Activated T-helper 1 cell treated with anti-CD3 and anti-CD28 coated beads, Interleukin-2, amount 50 U/mL, for 16 hours (primary cell): ENCODE measurements at places on chromosomes 13 and 19.
A peak's percentile ranks its signal among the peaks of the same experiment; 100 is the strongest.

GRCh38 chr19:17488593-17489391, 18.5 kb downstream of the SLC27A1 start:
- DNase-seq = peak; percentile 41

DNA sequence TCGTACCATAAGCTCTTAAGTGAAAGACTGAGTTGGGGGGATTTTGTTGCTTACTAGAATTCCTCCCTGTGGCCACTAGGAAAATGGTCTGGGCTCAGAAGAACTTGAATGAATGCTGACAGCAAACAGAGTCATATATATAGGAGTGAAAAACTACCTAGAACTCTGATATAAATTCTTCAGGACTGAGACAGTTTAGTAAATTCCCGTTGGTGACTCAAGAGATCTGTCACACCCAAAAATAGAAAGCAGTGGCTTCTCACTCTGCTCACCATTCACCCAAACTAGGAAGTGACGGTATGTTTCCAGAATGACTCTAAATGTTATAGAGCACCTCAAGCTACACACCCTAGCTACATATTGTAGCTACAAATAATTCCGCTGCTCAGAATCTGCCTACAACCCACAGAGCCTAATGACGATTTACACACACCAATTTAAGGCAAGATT, 116.2 kb downstream of the TBC1D4 start:
- DNase-seq = no peak

DNA sequence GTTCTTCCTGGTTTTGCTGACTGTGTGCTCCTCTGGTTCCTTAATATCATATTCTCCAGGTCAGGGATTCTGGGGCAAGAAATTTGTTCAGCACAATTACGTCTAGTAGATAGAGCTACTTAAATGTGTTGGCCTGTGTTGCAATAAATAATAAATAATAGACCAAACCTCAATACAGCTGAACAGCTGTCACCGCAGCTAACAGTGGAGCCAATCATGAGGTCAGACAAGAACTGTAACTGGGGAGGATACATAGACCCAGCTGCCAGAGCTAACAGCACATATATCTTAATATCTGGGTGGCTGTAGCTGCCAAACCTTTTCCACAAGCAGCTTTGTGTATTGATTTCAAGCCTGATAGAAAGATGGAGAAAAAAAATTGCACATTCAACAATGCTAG, 1596.3 kb upstream of the PCDH20 start:
- no peak for DNase-seq

- DNase-seq = no peak
Observed at GRCh38 chr19:45322744-45323281, at the start of gene CKM. Gene CKM (minus strand): TSS chr19:45322875. CDS start chr19:45319713, 3,162 bp downstream.

DNA sequence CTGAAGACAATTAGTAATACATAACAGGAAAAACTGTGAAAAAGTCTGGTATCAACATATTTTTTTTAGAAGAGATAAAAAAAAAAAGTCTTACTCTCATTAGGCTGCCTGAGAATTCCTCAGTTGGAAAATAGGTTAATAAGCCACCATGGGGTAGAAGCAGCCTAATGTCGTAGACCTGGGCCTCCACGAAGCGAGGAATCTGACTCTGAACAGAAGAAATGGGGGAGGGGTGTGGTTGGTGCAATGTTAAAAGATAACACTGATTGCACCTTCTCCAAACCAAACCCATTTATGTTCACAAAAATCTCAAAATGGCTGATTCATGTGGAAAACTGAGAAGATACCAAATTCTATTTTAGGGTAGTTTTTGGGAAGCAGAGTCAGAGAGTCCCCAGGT, 62.4 kb downstream of the MPHOSPH8 start:
- DNase-seq = no peak

GRCh38 chr19:39352381-39353255, 10.4 kb downstream of the SAMD4B start:
- no peak for DNase-seq

DNA sequence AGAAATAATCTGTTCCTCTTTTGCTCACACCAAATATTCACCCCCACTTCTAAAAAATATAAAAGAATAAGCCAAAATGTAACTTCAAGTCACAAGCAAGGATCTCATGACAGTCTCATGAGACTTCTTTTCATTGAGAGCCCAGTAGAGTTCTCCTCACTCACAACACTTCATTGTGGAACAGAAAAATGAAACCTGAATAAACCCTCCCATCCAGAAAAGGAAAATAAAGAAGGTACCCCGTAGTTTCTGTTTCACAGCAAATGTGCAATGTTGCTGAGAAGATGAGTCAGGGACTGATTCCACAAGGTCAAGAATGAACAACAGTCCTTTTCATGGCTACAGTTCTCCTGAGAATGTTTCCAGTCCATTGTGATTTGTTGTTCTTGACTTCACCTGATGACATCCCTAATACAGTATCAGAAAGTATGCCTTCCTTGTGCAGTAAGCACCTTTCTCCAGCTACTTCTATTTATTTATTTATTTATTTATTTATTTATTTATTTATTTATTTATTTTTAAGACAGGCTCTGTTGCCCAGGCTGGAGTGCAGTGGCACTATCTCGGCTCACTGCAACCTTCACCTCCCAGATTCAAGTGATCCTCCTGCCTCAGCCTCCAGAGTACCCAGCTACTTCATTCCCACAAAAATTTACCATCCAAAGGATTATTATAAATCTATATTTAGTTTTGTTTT, 6.4 kb upstream of the ZNF841 start:
- DNase-seq = no peak

- DNase-seq = no peak
Observed at GRCh38 chr19:16915135-16915534, 26.3 kb downstream of the F2RL3 start.

DNA sequence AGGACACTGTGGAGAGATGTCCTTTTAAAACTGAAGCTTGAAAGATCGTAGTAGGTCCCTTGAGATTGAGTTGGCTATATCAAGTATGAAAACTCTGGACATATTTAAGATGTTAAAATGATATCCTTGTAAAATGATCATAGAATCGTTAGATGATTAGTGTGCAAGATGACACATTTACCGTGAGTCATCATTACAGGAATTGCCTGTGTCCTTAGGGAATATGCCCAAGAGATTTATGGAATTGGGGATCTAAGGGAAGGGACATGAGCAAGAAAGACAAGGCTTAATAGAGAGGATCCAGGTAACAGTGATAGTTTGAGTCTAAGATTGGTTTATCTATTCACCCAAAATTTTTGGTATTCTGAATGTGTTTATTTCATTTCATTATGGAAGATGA, 233.7 kb downstream of the GPC5 start:
- DNase-seq = no peak

DNA sequence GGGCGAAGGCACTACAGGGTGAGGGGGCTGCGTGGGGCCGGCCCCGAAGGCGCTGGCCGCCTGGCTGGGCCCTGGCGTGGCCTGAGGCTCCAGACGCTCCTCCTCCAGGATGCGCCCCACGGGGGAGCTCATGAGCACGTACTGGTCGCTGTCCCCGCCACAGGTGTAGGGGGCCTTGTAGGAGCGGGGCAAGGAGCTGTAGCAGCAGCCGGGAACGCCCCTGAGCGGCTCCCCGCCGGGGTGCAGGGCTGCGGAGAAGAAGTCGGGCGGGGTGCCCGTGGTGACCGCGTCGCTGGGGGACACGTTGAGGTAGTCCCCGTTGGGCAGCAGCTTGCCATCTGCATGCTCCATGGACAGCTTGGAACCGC, 3.0 kb downstream of the IRS2 start:
- DNase-seq = no peak

- no peak for DNase-seq
Observed at GRCh38 chr13:49183672-49184325, 36.3 kb upstream of the MLNR start.

DNA sequence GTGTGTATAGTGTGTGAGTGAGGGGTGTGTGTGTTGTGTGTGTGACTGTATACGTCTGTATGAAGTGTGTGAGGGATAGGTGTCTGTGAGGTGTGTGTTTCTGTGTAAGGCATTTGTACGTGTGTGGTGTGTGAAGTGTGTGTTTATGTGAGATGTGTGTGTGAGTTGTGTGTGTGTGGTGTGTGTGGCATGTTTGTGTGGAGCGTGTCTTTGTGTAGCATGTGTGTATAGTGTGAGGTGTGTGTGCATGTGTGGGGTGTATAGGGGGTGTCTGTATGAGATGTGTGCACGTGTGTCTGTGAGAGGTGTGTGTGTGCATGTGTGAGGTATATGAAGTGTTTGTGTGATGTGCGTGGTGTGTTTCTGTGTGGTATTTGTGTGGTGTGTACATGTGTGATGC, 13.2 kb upstream of the TNFRSF19 start:
- DNase-seq = no peak

DNA sequence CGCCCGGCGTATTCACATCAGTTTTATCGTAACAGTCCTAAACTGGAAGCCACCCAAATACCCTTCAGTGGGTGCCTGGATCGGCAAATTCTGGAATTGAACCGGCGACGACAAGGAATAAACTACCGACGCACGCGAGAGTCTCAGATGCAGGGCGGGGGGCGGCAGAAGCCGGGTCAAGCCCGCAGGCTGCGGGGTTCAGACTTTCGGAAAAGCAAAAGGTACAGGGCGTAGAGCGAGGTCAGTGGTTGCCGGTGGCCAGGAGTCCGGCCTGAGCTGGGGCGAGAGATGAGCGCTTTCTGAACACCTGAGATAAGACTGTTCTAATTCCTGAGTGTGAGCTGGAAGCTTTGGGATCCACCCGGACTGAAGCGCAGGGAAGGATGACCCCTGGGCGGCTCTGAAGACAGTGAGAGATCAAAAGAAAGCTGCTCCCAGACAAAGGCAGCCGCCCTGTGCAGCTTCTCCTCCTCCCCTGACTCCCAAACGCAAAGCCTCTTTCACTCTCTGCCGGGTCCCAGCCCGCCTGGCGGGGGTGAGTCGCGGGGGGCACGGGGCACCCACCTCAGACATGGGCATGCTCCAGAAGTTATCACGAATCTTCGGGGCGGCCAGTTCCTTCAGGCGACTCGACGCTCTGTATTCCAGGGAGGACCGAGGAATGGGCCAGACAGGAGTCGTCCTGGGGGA, 26.2 kb upstream of the MIER2 start:
- no peak for DNase-seq

DNA sequence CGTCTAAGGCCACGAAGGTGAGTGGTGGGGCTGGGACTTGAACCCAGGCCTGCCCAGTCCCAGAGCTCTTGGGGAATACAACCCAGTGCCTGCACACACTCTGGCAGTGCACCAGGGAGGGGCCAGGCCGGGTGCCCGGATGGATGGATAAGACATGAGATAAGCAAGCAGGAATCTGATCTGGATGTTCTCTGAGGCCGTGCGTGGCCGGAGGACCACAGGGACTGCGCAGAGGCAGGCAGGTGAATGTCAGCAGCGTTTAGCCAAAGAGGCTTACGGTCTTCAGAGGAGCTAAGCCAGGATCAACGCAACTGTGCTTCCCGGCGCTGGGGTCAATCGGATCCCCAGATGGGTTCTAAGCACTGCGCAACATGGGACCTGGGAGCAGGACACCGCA, 1.5 kb downstream of the ZNF787 start:
- no peak for DNase-seq

DNA sequence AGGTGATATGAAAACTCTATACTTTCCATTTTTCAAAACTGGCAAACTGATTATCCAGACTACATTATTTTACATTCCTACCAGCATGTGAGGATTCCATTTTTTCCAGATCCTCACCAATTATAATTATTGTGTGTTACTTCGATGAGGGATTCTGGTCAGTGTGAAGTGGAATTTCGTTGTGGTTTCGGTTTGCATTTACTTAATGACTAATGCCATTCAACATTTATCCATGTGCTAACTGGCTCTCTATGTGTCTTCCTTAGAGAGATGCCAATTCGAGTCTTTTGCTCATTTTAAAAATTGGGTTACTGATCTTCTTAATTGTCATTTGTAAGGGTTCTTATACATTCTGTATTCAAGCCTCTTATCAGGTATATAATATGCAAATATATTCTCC, 1551.3 kb upstream of the MIR17HG start:
- no peak for DNase-seq

GRCh38 chr19:41402010-41402409, 4.4 kb downstream of the BCKDHA start:
- DNase-seq = no peak

DNA sequence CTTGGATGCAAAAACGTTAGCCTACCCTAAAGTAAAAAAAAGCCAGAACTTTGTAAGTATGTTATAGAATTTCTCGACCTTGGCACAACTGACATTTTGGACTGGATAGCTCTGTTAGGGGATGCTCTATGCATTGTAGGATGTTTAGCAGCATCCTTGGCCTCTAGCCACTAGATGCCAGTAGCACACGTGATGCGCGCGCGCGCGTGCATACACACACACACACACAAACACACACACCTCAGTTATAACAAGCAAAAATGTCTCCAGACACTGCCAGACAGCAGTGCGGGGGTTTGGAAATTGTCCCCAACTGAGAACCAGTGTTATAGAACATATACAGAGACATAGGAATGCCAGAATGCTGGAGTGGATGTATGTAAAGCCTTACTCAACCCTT, 17.2 kb downstream of the ZNF226 start:
- DNase-seq = no peak

DNA sequence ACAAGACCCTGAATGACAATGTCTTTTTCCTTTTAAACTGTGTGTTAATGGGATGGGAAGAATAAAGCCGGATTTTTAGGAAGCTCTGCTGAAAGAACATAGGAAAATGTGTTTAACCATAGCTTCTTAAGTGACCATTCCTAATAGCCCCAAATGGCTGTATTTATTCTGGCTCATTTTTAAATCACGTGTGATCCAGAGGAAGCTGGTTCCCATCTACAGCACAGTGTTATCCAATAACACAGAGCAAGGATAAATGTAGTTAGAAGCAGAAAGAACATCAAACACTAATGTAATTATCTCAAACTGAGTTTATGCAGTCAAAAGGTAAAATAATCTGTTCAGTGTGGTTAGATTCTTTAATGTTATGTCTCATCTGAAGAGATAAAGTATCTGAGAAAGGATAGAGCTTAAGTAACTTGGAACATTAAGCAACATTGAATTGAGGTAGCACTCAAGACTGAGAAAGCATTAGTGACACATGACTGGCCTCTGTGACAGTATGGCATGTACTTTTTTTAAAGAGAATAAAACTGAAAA, 853.3 kb downstream of the GPC5 start:
- no peak for DNase-seq

DNA sequence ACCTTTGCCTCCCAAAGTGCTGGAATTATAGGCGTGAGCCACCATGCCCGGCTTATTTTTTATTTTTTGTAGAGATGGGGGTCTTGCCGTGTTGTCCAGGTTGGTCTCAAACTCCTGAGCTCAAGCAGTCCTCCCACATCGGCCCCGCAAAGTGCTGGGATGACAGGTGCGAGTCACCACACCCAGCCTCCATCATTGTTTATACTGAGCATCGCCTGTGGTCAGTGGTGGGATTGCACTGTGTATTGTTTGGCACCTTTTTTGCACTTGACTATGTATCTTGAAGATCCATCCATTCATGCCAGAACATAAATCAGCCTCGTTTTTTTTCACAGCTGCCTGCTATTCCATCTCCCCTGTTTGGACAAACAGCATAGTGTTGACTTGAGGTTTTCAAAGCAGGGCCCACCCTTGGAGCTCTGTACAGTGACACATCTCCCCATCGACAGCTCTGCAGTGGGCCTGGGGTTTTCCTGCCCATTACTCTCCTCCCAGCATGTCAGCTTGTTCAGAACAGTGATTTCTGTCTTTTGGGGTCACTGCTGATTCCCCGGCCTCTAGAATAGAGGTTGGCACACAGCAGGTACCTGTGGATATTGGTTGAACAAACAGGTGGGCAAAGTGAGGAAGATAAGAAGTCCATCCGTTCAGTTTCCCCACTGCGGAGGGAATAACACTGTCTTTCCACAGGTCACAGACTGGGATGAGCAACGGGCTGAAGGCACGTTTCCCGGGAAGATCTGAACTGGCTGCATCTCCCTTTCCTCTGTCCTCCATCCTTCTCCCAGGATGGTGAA, 8.2 kb upstream of the UPK1A start:
- no peak for DNase-seq

GRCh38 chr19:2048959-2049740, 1.9 kb downstream of the MKNK2 start:
- DNase-seq = no peak
